ENCODE measurements at places on chromosomes 2 and 18.
A peak's percentile ranks its signal among the peaks of the same experiment; 100 is the strongest.

DNA sequence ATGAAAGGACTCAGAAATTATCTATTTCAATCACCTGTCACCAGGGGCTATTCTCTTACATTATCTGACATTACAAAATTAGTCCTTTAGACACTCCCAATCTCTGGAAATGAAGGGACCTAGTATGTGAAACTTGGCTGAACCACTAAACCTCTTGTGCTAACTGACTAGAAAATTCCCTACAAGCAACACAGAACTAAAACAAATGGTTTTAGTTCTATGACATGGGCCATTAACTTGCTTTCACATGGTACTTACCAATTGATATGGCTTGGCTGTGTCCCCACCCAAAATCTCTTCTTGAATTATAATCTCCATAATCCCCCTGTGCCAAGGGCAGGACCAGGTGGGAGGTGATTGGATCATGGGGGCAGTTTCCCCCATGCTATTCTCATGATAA, 16.6 kb downstream of the SERPINE2 start:
- DNase-seq, result no peak

GRCh38 chr2:23751747-23752265, 175.1 kb downstream of the ATAD2B start:
- DNase-seq, result no peak

GRCh38 chr2:108776475-108776874, 10.1 kb upstream of the CCDC138 start:
- peak; percentile 70 for DNase-seq

DNA sequence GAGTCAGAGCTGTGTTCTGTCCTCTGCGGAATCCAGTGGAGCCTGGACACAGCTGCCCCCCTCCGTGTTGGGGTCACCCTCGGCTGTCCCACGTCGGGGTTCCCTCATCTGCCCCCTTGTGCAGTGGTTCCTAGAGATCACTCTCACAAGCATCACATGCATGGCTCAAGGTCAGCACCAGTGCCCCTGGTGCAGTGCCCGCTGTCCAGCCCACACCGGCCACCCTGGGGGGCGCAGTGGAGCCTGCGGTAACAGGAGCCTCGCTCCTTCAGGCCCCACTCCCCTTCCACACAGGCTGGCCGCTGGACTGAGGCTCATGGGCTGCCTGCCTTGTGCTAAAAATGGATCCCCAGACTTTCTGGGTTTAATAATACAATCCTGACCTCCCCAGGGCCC, 8.8 kb downstream of the TEKT4 start:
- DNase-seq, result no peak

DNA sequence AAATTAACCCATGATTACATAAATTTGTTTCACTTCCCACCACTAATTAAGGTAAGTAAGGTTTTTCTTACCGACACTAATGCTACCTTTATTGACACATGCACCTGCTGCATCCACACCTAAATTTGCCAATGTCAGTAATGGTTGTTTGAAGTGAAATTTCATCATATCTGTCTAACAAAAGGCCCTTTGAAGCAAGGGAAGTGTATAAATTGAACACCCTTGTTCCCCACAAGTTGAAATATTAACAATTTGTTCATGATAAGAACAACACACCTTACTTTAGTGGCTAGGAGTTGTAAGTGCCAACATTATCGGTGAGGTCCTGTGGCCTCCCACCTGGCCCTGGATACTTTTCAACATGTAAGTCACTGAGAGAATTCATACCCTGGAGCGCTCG, 116.3 kb upstream of the CDCA7 start:
- DNase-seq, result no peak

GRCh38 chr2:191676790-191677645, 918 bp upstream of the NABP1 start:
- DNase-seq, result peak; percentile 74

All from GM06990 (cell line).